ENCODE measurements at places on chromosomes 4 and X.

- DNase-seq, result no peak
These were observed 99.1 kb downstream of the MAB21L2 start for GRCh38 chr4:150681063-150681462.

- peak; percentile 88 for DNase-seq
These were observed 17.3 kb downstream of the TBC1D14 start for GRCh38 chr4:6926681-6927478.

DNA sequence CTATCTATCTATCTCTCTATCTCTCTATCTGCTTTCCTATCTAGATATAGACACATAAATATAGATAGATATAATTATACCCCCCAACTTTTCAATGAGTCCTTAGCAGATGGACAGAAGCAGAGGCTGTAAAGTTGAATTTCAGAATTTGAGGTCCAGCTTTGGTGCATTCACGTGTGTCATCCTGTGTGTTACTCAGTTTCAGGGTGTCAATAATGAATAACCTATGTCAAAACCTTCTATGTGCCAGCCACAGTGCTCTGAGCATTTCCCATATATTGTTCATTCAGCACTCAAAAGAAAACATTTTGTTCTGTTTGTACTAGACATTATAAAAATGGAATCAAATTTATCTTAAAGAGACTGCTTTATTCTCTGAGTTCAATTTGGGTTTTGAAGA, 310.0 kb downstream of the ARHGAP24 start:
- DNase-seq, result no peak

DNA sequence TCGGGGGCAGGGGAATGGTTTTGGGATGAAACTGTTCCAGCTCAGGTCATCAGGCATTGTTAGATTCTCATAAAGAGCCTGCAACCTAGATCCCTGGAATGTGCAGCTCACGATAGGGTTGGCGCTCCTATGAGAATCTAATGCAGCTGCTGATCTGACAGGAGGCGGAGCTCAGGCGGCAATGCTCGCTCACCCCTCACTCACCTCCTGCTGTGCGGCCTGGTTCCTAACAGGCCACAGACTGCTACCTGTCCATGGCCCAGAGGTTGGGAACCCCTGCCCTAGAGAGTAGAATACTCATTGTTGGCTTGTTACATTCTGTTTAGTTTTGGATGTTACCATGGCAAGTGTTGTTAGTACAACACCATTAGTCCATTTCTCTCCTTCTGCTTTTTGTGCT, 40.8 kb upstream of the STX18 start:
- DNase-seq, result no peak

- peak; percentile 51 for DNase-seq
These were observed 33.6 kb upstream of the TAPT1 start for GRCh38 chr4:16259889-16260246.

GRCh38 chr4:116733370-116733769, 352.0 kb downstream of the TRAM1L1 start:
- no peak for DNase-seq

- DNase-seq, result no peak
These were observed 63.0 kb downstream of the INTS12 start for GRCh38 chr4:105645440-105645839.

- DNase-seq, result no peak
These were observed 21.4 kb downstream of the PTPN13 start for GRCh38 chr4:86615501-86615900.

DNA sequence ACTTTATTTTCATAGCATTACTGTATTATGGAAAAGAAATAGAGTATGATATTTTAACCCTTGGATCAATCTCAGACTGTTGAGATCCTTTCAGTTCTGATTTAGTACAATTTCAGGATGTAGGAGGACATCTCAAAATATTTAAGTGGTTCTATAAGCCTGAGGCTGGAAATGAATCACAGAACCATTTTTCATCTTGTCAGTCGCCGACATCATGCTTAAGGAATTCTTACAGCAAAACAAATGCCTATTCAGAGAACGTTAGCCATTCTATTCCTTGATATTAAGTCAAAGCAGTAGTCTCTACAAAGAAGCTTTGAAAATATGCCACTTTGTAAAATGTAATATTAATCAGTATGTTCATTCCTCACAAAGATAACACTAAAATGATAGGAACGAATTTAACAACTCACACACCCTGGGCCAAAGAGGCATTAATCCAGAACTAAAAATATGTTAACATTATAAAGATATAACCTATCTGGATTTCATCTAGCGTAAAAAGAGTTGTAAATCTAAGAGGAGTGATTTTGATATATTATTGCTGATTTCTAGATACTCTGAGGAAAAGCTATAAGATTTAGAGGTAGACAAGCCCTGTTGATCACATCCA, 152.0 kb downstream of the GASK1B start:
- peak; percentile 95 for DNase-seq

GRCh38 chr4:82994834-82995233, 15.8 kb downstream of the LIN54 start:
- DNase-seq, result no peak

- peak; percentile 52 for DNase-seq
These were observed 873.5 kb downstream of the PDHA2 start for GRCh38 chr4:96713271-96713850.

DNA sequence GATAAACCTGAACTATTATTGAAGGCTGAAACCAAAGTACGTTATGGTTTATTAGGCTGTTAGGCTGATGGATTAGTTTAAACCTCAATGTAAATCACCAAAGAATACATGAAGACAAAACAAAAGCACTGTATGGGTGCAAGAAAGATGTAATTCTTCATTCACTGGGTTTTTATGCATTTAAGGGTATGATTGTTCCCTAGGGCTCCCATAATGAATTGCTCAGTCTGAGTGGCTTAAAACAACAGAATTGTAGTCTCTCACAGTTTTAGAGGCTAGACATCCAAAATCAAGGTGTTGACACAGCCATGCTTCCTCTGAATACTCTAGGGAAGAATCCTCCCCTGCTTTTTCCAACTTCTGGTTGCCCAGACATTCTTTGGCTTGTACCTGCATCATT, 222.8 kb downstream of the TENM3 start:
- DNase-seq, result no peak

- DNase-seq, result peak; percentile 68
These were observed 30.9 kb upstream of the HSD17B13 start for GRCh38 chr4:87353592-87353991.

DNA sequence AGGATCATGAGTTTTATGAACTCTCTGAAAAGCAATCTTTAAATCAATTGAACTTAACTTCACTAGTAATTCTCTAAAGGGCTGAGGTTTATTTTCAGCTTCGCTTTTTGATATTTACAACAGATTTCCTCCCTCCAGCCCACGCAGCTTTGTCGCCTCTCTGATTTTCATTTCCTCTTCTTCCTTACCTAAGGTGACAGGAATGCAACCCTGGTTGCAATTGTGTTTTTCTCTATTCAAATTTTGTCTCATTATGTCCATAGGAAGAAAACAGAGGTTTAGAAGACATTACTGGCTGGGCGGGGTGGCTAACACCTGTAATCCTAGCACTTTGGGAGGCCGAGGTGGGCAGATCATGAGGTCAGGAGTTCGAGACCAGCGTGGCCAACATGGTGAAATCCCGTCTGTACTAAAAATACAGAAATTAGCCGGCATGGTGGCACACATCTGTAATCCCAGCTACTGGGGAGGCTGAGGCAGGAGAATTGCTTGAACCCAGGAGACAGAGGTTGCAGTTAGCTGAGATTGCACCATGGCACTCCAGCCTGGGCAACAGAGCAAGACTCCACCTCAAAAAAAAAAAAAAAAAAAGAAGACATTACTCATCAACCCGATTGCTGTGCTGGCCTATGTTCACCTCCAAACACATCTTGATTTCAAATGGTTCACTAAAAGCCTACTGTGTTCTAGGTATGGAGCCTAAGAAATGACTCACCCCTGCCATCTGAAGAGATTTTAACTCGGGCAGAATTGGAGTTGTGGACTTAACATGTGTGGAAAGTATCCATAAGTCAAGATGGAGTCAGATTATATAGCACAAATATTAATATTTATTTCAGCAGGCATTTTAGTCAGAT, 36.8 kb downstream of the VSIG4 start:
- no peak for DNase-seq

DNA sequence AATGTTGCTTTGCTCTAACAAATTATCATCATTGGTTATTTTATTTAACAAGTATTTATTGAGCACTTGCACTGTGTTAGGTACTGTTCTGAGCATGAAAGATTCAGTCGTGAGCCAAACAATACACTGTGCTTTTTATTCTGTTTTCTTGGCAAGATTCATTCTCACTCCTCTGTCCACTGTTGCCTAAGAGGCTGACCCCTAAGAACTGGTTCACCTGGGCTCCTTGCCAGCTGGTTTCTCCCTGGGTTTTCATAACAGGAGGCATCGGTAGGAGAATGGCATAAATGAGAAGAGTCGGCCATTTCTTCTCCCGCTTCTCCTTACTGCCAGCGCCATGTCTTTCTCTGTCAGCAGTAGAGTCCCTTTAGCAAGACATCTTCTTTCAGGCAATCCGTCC, 243.7 kb upstream of the DIAPH2 start:
- no peak for DNase-seq

- peak; percentile 4 for DNase-seq
These were observed 306.3 kb upstream of the PPARGC1A start for GRCh38 chr4:24195991-24196736.

DNA sequence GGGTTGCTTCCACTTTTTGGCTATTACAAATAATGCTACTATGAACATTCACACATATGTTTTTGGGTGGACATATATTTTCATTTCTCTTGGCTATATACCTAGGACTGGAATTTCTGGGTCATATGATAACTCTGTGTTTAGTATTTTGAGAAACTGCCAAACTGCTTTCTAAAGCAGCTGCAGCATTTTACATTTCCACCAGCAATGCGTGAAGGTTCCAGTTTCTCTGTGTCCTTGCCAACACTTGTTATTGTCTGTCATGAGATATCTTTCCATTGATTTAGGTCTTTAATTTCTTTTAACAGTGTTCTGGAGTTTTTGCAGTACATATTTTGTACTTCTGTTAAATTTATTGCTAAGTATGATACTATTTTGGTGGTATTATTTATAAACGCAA, 48.3 kb downstream of the CLCN5 start:
- no peak for DNase-seq

DNA sequence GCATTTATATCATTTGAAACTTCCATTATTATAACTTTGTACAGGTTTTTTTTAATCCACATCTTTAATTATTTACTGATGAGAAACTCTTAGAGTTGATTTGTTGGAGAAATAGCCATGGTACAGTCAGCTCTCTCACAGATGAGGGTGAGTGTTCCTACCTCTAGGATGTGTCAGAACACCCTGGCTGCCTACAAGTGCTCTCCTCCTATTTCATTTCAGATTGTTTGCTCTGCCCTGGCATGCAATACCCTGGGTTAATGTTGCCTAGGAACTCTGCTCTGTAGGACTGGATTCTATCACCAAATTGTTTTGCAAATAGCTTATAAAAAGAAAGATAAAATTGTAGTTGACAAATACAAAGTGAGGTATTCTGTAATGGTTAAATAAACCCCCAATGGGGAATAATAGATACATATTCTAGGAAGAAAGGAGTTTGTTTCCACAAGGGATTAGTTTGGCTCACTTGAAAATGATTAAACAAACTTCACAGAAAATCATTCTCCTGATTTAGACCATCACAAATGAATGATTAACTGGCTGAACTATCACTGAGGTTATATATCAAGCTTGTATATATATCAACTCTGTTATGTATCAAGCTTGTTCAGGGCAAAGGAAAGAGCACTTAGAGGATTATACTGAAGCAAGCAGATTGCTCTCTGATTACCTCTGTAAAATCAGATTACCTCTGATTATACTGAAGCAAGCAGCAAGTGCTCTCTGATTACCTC, 150.0 kb downstream of the PDE5A start:
- DNase-seq, result peak; percentile 26

- DNase-seq, result no peak
These were observed 6.5 kb upstream of the ARHGAP6 start for GRCh38 chrX:11672213-11672612.

DNA sequence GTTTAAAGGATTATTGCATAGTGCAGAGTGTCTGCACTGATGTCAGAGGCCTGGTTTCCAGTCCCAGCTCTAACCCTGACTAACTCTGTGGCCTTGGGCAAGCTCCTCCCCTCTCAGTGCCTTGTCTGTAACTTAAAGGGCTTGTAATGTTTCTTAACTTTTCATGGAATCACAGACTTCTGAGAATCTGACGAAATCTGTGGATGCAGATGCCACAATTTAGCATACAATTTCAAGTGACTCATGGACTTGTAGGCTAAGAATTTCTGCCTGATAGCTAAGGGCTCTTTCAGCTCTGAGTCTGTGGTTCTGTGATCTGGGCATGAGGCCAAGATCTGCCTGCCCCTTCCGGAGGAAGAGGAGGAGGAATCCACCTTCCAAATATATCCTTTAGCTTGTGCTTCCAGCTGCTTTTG, 236.9 kb downstream of the AR start:
- peak; percentile 97 for DNase-seq

DNA sequence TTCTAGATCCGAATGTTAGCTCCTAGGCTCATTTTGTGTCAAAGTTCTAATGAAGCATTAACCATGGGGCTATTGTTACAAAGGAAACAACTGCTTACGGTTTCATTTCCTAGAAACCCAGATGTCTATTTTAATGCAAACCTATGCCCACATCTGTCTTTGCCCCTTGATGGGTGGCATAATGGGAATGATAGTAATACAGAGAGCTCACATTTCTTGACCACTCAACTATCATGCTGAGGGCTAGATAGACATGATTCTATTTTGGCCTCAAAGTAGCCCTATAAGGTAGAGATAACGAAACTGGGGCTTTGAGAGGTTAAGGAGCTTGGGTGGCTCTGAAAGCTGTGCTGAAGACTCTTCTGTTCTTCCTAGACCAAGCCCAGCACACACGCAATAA, 1.9 kb downstream of the TLR7 start:
- DNase-seq, result no peak
